ENCODE measurements at places on chromosomes 6 and 20.
A peak's percentile ranks its signal among the peaks of the same experiment; 100 is the strongest.

DNA sequence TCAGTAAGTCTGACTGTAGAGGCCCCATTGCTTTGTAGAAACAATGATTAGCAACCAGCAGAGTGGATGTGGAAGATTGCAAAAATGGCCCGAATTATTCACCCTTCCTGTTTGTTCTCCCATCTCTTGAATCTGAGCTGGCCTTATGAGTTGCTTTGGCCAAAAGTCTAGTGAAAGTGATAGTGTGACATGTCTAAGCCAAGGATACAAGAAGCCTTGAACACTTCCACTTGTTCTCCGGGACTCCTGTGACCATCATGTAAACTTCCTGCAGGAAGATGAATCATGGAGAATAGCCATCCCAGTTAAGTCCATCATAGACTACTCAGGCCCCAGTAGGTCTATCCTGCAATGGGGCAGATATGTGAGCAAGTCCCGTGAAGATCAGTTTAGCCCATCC is 252.0 kb upstream of the JAG1 start:
- DNase-seq = no peak

- DNase-seq = no peak
Measured at GRCh38 chr6:131041814-131042213, 21.2 kb downstream of the EPB41L2 start.

DNA sequence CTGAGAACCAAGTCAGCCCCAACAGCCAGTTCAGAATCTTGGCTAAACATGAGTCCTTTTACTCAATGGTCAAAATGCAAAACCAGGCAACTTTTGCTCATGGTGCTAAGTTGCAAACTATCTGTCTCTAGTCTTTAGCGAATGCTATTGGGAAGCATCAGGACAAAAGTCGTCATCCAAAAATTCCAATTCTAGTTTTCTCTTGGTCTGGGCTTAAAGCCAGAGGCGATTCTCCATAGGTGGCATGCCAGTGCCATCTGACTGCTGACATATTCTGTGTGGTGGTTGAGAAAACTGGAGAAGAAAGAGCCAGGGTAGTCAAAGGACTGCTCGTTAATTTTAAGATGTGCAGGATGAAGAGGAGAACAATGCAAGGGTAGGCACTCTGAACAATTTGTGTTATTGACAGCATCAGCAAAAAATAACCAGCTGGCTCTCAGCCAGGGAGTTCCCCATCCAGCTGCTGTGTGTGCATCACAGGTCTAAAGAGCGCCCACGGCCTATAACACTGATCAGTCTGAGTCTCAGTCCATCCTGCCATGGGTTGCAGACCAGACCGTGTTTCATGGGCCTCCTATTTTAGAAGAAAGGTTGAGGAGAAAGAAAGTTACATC is 313.6 kb downstream of the ALDH8A1 start:
- DNase-seq = peak; percentile 6

- no peak for DNase-seq
Measured at GRCh38 chr6:1519597-1519996, 90.1 kb upstream of the FOXC1 start.

- DNase-seq = no peak
Measured at GRCh38 chr6:140670021-140670420, 1295.6 kb upstream of the CITED2 start.

DNA sequence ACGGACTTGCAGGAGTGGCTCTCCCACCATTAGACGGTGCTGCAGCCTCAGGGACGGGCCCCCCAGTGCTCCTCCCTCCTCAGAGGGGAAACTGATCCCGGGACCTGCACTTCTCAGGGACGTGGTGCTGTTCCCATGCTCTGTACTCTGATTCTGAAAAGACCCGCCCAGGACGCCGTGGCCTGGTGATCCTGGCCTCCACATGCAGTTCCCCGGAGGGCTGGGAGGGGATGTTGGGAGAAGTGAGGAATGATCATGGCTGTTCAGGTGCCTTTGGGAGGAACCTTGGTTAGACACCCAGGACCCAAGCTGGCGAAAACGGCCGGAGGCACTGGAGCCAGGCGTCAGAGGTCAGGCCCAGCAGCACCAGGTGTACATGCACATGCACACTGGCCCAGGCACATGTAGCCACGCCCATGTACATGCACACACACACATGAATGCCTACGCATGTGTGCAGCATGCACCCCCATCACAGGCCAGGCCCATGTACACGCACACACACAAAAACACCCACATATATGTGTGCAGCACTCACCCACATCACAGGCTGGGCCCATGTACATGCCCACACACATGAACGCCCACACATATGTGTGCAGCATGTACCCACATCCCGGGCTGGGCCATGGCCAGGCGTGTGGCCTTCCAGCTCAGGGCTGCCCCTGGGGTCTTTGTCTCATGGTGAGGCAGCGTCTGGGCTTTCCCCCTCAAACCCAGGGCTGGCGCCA is 52.6 kb upstream of the DACT2 start:
- no peak for DNase-seq

GRCh38 chr6:6221787-6222535 is 98.5 kb downstream of the F13A1 start:
- DNase-seq = no peak

GRCh38 chr6:30483677-30484279 is 5.5 kb upstream of the HLA-E start:
- DNase-seq = no peak
